Inflammatory macrophage (primary cell): ENCODE measurements at places on chromosomes 6 and 20.

DNA sequence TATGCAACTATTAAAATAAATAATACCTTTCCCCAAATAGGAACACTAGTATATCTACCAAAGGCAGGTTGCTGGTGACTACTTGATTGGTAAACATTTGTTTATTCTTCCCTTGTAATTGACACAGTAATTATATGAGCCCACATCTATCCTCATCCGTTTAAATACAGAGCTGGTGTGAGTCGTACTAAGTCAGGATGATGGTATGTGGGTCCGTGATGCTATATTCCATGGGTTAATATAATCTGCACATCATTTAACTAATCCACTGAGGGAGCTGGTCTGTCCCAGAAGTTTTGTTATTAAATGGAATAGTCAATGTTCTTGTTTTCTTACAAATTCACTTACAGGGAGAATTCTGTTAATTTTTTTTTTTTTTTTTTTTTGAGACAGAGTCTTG lies 164.0 kb upstream of the AGPAT4 start:
- no peak for DNase-seq

DNA sequence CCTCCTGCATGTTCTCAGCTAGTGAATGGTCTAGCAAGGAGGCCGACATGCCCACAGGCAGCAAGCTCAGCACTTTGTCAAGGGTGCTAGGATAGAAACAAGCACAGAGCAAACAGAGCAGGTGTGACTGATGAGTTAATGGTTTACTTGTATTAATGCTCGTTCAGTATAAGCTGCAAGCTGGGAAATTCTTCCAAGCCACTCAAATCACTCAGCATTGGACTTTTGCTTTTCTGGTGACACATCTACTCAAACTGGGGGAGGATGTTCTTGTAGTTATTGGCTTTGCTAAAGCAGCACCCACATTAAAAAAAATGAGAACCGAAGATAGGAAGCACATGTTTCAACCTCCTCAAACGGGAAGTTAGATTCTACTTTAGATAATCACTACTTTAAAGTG lies 43.1 kb upstream of the NEDD9 start:
- peak; percentile 84 for DNase-seq

DNA sequence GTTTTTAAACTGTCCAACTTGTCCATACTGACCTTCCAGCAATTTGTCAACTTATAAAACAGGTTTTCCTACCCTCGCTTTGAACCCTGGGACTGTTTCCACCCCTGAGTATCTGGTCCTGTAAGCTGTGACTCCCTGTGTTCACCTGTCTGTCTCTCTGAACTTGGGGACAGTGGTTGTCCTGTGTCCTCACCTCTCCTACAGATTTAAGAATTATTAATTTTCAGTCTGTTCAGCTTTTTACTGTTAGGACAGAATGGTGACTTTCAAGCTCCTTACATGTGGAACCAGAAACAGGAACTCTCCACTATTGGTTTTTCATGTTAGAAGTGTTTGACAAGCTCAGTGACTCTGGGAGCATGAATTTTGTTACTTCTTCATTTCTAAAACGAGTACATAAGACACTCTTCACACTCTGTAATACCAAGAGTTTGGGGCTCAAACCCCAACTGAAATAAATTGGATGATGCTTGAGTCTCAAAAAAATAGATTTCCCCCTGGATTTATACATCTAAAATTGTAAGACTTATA lies 713.9 kb downstream of the COL12A1 start:
- DNase-seq, result no peak

DNA sequence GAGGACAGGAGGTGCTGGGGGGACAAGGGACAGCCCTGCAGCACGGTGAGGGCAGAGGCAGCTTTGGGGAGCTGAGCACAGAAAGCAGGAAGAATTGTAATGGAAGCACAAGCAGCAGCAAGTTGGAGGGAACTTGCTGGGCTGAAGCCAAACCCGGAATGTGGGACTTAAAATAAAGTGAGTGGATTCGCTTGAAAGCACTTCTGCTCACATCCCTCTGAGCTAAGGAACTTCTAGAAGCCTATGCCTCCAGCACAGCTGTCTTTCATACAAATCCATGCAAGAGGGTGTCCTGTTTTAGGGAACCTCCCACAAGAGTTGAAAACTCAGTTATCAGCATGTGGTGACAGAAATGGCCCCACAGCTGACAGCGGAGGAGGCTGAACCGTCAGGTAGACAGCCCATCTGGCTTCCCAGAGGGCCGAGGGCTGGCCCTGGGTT lies 71.4 kb upstream of the MLN start:
- peak; percentile 4 for DNase-seq

GRCh38 chr6:32970413-32971241 lies 2.2 kb downstream of the BRD2 start:
- DNase-seq, result peak; percentile 86

DNA sequence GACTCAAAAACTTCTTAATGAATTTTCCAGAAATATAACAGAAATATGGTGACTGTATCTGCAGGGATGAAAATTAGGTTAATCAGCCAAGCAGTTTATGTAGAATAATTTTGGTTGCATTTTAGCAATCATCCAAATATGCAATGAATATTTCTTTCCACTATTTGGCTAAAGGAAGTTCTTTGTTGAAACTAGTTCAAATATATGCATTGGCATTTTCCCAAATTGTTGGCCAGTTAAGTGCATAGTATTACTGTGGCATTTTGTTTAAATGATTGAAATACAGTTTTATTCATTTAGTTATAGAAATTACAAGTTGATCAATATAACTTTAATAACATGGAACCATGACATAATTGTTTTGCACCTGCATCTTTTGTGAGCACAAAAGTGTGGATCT lies 115.5 kb downstream of the DOK5 start:
- no peak for DNase-seq

DNA sequence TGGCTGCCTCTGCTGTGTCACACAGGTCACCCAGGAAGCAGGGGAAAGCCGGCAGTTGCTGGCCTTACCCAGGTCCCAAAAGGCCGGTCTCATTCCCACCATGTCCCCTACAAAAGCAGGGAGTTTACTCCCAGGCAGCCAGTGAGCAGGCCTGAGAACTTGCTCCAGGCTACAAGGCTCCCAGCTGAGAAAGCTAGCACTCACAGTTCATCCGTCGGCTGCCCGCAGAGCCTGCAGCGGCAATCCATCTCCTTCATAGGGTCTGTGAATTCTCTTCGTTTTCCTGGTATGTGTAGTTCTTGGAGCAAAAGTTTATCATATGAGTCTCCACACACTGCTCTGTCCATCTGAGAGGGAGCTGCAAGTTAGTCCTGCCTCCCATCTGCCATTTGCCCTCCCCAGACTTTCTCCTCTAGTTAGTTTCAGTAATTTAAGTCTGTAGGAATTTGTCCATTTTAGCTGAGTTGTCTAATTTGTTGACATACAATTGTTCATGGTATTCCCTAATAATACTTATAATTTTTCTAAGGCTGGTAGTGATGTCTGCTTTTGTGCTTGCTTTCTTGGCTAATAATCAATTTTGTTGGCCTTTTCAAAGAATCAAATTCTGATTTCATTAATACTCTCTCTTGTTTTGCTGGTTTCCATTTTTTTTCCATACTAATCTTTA lies 135.6 kb downstream of the MAP3K4 start:
- DNase-seq, result no peak

DNA sequence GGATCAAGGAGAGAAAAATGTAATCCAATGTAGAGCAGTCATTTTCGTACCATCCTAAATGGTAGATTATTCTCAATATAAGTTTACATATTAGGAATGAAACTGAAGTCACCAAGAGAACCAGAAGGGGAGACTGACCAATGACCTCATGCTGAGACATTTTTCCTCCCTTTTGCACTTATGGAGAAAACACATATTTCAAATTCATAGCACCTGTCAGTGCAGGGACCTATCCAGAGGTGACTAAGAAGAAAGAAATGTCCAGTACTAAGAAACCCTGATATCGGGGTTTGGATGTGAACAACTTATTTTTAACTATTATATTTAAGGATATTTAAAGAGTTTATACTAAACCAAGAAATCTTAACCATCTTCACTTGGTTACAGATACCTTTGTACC lies 16.6 kb upstream of the LYRM2 start:
- DNase-seq, result no peak
